ENCODE measurements at places on chromosomes 12 and 14. TPM values are rescaled to one million over a fixed set of nuclear protein-coding genes. Genes with fewer than 3 reads are reported as not detected.

The COL2A1 gene
- total RNA-seq = 56.7 TPM

The OTUB2 gene
- 4.1 TPM for total RNA-seq

The PRORP gene
- 23.2 TPM for total RNA-seq

The RNU4-1 gene
- 872 TPM for total RNA-seq

The SSTR1 gene
- total RNA-seq = 18.1 TPM

The SERPINA5 gene
- total RNA-seq = 0.89 TPM

The MORN3 gene
- 4.5 TPM for total RNA-seq

Data from spinal cord (tissue), 10 donors.